Tibial artery (tissue), 4 donors: ENCODE measurements at places on chromosomes 2 and 18.

- DNase-seq, result no peak
Measured at GRCh38 chr2:214881647-214882202, 72.2 kb upstream of the BARD1 start.

- no peak for DNase-seq
Measured at GRCh38 chr18:55102501-55102900, 143.2 kb upstream of the CCDC68 start.

- DNase-seq, result no peak
Measured at GRCh38 chr2:209578394-209579001, 154.7 kb downstream of the MAP2 start.

DNA sequence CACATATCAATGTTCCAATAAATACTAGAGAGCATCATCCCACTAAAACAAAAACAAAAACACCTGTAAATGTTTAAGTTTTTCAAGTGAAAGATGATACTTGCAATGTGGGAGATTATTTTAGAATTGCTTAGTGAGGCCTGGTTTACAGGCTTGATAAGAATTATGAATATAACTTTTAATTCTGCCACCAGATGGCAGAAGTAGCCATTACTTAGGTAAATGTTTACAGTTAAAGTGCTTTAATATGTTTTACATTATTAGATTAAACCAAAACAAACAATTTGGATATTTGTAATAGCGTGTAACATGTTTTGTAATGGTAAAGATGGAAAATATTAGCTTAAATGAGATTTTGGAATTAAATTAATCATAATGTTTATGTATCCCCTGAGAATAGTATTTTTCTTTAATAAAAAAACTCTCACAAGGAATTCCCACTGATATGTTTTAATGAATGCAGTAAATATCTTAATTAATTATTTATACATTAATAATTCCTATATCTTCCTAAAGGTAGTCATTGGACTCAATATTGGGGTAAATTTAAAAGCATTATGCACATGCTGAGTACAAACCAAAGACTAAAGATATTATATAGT is 522.0 kb downstream of the SPAG16 start:
- no peak for DNase-seq

- DNase-seq, result no peak
Measured at GRCh38 chr2:230666885-230667712, 45.5 kb upstream of the CAB39 start.

GRCh38 chr2:64284751-64285150 is 140.5 kb upstream of the PELI1 start:
- no peak for DNase-seq

DNA sequence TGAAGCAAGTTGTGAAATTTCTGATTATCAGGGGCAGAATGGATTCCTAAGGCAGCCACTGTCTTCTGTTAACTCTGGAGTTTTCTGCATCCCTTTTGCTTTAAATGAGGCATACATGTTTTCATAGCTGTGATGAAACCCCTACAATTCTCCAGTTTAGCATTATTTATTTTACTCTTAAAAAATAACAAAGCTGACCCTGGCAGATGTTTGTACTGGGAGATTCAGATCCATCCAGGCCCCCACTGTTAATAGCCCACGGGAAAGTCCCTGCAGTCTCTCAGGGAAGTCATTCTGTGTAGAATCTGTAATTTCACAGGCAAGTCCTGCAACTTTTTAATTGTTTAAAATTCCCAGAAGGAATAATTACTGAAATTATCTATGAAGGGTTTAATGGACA is 353 bp upstream of the SULT1C4 start:
- no peak for DNase-seq

DNA sequence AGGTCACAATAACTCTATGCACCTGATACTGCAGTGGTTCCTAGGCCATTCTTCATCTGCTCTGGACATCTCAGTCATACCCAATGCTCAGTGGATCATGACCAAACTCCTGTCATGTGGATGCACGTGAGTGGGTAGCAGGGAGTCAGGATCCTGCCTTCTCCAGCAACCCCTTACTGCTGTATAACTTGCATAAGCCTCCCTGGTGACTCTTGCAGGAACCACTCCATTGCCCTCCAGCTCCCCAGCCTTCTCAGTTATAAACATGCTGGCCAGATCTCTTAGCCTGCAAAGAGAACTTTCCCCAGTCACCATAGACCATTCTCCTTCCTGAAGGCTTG is 98.6 kb upstream of the ZNF397 start:
- DNase-seq, result no peak

- no peak for DNase-seq
Measured at GRCh38 chr18:12857991-12858544, 26.0 kb downstream of the PTPN2 start.

DNA sequence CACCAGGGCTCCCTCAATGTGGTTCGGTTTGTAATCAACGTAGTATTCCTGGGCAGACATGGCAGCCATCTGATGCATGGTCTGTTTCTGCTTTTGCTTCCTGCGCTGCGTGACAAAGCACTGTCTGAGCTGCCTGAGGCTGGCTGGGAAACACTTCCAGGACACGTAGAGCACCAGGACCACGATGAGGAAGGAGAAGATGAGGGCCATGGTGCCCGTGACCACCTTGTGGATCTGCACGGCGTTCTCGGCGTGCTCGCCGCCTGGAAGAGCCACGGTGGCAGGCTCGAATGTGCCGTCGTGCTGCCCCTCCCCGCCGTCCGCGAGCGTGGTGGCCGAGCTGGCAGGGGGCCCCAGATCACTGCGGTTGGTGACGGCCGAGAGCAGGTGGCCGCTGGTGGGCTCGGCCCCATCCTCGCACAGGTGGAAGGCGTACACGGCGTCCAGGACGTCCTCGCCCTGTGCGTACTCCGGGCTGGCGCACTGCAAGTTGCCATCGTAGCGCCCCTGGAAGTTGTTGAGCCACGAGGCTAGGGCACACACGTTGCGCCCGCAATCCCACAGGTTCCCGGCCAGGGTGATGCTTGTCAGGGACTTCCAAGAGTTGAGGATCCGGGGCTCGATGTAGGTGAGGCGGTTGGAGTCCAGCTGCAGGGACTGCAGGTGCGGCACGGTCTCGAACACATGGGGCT is 2.1 kb downstream of the LRRTM1 start:
- no peak for DNase-seq

DNA sequence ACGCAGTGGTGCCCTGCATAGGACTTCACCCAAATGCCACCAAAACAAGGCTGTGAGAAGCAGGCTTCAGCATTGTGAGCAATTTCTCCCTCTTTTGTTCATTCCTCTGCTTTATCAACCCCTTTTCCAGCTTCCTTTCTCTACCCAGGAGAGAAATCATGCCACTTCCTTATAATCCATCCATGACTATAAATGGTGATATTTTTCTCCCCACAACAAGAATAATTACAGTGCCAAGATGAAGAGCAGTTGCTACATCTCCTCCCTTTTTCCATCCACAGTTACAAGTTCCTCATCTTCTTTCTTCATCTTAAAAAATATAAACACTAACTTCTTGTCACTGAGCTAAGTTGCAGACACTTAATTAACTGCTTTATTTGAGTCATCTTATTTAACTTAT is 167.2 kb downstream of the ANTXR1 start:
- DNase-seq, result no peak

DNA sequence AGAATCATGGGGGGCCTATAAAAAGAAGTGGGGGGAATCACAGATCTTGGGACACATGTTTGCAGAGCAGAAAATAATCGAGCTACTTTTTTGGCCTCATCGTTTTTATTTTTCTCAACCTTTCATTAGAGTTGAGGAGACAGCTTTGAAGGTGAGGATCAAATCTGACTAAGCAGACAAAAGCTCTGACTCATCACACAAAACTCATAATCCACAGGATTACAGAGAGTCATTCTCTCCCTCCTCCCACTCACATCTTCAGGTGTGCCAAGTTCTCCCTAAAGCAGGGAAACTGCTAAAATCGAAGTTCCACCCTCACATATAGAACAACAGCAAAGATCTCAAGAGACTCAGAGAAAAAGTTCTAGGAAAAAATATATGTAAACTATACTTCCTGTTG is 15.6 kb downstream of the BAZ2B start:
- DNase-seq, result no peak

DNA sequence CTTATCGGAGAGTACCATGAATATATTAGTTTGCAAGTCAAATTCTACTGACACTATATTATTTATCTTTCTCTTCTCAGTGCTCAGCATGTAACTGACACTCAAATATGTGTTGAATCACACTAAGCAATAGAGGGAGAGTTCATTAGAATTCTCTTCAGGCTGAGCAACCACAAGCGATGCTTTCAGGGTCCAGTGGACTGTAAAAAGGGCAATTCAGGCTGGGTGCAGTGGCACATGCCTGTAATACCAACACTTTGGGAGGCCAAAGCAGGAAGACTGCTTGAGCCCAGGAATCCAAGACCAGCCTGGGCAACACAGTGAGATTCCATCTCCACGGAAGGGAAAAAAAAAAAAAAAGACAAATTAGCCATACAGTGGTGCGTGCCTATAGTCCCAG is 16.3 kb downstream of the PDE6D start:
- DNase-seq, result no peak

DNA sequence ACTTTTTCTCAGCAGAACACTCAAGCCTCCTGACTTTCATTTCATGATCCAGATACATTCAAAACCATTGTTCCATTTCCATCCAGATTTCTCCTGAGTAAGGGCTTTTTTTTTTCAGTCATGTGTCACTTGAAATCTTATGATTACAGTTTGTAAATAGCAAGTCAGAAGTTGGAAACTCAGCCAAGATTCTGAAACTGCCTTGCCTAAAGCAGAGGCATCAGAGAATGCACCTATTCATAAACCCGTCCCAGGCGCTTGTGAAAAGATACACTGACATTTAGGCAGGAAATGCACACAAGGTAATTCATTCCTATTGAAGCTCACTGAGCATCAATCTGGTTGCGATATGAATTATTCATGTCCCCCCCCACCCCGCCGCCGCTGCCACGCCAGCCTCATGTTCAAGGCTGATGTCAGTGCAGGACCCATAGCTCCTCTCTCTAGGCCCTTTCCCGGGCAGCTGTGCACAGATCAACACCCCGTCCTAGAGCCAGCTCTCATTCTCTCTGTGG is 30.4 kb upstream of the MGAT4A start:
- DNase-seq, result no peak

GRCh38 chr2:230949966-230950873 is 25.2 kb upstream of the GPR55 start:
- DNase-seq, result no peak

- no peak for DNase-seq
Measured at GRCh38 chr2:75162259-75162658, 37.1 kb downstream of the TACR1 start.

DNA sequence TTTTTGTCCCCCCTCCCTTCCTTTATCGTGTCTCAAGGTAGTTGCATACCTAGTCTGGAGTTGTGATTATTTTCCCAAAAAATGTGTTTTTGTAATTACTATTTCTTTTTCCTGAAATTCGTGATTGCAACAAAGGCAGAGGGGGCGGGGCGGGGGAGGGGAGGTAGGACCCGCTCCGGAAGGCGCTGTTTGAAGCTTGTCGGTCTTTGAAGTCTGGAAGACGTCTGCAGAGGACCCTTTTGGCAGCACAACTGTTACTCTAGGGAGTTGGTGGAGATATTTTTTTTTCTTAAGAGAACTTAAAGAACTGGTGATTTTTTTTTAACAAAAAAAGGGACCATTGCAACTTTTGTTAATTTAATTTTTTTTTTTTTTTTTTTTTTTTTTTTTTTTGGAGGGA is 2.1 kb downstream of the SOX11 start:
- no peak for DNase-seq

GRCh38 chr18:76376225-76376624 is 118.8 kb downstream of the ZNF516 start:
- DNase-seq, result no peak

DNA sequence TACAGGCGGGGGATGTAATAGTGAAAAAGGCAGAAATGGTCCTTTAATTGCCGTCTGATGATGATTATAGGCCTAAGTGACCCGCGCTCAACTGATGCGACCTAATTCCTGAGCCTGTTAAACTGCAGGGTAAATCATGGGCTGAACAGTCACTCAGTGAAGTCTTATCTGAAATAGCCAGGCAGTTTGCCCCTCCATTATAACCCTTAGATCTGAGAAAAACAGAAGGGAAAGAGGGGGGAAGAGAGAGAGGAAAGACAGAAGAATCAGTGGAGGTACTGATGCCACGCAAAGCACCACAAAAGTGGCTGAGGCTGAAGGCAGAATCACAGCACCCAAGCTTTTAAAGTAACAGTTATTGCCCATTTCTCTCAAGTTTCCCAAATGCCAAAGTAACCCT is 73.1 kb upstream of the DNMT3A start:
- DNase-seq, result no peak

GRCh38 chr2:117351396-117351795 is 463.1 kb upstream of the DDX18 start:
- DNase-seq, result no peak

GRCh38 chr2:214139630-214140284 is 271.1 kb upstream of the VWC2L start:
- DNase-seq, result no peak

DNA sequence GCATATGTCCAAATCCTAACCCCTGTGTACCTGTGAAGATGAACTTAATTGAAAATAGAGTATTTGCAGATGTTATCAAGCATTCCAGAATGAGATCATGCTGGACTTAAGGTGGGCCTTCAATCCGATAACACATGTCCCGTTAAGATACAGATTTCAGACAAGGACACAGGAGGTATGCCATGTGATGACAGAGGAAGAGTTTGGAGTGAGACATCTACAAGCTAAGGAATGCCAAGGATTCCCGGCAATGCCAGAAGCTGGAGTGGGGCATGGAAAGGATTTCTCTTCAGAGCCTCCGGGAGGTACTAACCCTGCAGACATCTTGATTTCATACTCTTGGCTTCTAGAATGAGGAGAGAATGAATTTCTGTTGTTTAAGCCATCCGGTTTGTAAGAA is 231.7 kb downstream of the ALK start:
- DNase-seq, result no peak
